Epithelial cell of prostate (primary cell): ENCODE measurements at places on chromosomes 6 and 20.

DNA sequence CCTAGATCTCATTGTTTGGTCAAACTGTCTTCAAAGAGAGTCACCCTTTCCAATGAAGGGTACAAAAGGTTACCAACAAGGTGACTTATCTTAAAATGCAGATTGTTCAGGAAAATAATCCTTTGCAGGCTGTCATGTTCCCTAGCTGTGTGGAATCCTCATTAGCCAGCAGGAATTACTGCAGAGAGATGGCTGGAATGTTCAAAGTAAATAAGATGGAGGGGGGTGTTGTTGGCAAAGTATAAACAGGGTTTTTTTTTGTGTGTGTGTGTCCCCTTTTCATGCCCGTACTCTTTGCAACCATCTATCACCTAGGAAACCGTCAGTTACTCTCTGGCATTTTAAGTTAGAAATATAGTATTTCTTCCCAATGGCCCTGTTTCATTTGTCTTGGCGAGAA is 6.5 kb downstream of the NEDD9 start:
- no peak for DNase-seq

GRCh38 chr6:144336900-144337299 is 51.8 kb downstream of the UTRN start:
- DNase-seq, result no peak

DNA sequence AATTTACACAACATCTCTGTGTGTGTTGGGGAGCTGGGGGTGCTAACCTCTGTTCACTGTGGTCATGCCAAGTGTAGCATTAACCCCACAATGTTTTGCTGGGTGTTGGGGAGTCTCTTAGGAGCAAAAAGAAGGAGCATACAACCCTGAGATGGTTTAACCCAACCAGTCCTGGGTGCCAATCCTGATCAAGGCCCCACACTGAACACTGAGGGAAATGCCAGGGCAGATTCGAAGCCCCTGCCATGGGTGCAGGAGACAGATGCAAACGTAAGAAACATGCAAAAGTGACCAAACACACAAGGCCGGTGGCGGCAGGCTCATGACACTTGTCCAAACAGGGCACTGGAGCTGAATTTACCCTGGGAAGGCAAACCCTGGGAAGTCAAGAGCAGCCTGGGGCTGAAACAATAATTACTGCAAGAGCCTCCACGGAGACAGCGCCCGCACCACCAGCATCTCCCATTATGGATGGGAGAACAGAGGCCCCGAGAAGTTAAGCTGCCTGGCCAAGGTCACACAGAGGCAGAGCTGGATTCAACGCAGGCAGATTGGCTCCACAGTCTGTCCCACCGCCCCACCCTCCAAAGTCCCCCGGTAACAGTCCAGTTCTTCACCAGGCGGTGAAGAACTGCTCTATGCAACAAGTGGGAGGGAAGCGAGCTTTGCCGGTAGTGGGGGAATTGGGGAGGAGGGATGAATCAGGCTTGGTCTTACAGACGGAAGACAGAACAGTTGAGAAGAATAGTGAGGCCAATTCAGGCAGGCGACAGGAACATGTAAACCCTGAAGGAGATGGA is 8.5 kb downstream of the ACSS1 start:
- no peak for DNase-seq

GRCh38 chr6:30009113-30009512 is 52.0 kb upstream of the POLR1H start:
- no peak for DNase-seq

DNA sequence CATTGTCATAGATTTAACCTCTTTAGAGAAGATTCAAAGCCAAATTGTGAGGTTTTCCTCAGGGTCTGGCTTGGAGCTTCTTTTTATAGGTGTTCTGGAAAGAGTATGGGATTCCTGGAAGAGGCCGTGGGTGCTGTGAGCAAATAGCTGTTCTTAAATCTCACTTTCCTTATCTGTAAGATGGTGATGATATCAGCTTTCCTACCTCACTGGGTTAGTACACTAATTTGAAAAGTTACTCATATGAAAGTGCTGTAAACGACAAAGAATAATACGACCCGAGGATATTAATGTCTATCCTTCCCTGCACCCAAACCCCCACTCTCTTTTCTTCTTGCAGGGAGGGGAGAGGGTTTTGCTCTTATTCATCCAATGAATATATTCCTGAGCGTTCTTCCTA is 116.9 kb upstream of the ENPP5 start:
- no peak for DNase-seq

DNA sequence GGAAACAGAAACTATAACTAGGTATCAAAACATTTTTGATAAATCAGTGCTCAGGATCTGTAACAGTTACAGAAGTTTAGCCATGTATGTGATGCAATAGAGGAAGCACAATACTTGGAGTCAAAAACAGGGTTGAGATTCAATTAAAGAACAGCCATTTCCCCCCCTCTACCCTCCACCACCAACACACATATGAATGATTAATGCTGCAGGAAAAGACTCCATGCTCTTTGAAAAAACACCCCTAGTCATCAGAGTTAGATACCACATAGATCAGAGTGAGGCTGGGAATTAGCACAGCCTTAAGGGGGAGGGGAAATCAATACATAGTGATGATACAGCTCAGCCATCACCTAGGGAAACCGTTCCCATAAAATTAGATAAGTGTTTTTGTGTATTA is 108.9 kb upstream of the EMILIN3 start:
- DNase-seq, result no peak

GRCh38 chr6:14089224-14089623 is 28.3 kb upstream of the CD83 start:
- no peak for DNase-seq

DNA sequence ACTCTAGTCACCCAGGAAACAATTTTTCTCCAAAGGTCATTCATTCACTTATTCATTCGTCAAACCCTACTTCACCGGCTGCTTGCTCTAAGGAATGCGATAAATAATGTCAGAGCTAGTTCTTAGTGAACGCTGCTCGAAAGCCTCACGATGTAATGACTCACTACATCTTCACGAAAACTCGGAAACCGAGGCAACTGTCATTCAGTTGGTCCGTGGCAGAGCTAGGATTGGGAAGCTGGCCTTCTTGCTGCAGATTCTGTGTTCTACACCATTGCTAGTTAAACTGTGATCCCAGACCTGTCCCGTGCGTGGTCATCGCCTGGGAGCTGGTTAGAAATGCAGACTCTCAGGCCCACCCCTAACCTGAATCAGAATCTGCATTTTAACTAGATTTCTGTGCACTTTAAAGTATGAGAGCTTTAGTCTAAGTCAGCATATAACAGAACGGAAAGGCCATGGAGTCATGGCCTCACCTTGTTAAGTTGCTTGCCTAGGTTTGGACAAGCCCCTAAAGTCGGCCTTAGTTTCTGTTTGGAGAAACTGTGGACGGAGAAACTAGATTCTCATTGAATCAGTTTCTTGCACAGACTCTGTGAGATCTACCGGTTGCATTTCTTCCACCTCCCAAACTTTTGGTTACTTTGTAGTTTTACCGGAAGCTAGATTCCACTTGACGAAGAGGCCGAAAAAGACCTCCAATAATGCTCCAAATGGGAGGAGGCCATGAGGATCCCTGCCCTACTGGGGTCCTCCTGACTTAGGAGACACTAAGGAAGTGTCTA is 651 bp upstream of the CCND3 start:
- DNase-seq, result no peak

DNA sequence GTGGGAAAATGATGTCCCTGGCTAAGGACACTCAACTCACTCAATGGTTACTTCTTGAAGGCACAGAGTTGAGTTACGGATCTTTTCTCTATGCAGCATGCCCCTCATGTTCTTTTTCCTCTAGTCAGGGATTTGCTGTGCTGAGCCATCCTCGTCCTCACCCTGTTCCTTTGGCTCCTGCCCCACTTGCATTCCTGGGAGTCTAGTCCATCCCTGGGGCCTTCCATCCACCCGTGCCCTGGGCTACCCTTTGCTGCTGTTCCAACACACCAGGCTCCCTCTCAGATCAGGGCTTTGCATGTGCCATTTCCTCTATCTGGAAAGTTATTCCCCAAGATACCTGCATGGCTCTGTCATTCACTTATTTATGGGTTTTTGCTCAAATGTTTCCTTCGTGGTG is 13.3 kb upstream of the KCNG1 start:
- no peak for DNase-seq

DNA sequence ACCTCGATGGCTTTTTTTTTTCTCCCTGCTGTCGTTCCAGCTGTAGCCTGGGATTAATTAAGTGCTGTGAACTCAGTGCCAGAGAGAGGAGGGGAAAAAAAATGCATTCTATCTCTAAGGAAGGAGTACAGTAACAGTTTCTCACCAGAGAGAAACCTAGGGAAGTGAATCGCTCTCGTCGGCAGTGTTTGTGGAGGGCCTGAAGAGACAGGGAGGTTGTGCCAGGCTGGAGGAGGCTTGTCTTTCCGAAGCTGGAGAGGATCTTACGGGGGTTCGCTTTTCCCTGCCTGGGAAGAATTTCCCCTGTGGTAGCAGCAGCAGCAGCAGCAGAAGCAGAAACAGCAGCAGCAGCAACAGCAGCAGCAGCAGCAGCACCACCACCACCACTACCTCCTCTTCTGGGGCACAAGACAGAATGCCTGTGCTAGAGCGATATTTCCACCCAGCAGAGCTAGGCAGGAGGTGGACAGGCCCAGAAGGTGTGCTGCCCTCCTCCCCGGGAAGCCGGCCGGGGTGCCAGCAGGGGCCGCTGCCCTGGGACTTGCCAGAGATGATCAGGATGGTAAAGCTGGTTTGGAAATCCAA is 186.5 kb downstream of the PDE7B start:
- no peak for DNase-seq

GRCh38 chr6:156782691-156783320 is 5.6 kb downstream of the ARID1B start:
- no peak for DNase-seq

- DNase-seq, result no peak
These were observed 168.4 kb downstream of the JARID2 start for GRCh38 chr6:15414235-15414612.

DNA sequence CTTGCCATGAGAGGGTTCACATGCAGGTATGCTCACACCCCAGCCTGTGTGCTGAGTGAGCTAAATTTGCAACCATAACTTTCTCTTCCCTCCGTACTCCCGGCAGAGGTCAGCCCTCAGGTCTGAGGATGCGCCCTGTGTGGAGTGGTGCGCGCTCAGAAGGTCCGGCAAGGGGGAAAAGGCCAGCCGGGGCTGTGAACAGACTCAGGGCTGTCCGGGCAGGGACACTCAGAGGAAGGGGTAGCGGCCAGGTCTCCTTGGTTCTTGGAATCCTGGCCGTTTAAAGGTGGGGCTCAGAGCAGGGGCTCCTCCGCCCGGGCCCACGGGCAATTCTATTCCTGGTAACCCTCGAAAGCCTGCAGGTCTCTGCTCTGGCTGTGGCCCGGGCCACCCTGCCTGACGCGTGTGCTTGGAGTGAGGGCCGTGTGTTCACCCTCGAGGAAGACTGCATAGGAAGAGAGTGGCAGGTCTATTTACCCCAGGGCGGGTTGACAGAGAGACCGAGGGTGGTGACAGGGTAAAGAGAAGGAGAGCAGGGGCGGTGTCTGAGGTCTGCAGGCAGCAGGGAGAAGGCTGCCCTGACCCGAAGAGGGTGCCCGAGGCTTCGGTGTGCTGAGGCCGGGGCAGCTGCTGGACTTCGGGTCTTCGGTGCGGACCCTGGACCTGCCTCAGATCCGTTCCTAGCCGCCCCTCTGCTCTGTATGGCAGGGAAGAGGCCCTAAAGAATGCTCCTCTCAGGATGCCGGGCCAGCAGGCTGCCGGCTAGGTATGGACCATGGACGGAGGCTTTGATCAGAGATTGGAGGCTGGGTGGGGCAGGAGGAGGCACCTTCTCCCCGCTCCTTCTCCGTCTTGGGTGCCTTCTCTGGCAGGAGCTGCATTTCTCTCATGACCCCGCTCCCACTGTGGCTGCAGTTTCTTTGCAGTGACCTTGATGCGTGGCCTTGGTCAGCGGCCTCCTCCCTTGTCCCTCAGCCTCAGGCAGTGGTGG is 131.1 kb upstream of the ARMC2 start:
- no peak for DNase-seq

- no peak for DNase-seq
These were observed 66.5 kb upstream of the TFB1M start for GRCh38 chr6:155380666-155381332.

- no peak for DNase-seq
These were observed 109.9 kb downstream of the TMEM242 start for GRCh38 chr6:157213426-157213825.

DNA sequence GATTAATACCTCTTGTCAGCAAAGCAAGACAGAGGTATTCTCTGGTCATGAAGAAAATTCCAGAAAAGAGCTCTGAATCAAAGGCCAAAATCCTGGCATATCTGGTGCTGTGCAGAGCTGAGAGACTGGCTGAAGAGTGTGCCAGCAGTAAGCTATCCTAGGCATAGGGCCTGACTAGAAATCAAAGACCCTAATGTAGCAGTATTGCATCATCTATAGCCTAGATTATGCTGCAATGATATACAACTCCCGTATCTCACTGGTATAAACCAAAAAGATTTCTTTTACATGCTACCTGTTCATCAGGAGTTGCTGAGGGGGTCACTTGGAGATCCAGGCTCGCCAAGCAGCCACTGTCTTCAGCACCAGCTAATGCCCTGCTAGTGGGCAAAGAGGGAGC is 30.9 kb upstream of the TRIM39 start:
- DNase-seq, result no peak

DNA sequence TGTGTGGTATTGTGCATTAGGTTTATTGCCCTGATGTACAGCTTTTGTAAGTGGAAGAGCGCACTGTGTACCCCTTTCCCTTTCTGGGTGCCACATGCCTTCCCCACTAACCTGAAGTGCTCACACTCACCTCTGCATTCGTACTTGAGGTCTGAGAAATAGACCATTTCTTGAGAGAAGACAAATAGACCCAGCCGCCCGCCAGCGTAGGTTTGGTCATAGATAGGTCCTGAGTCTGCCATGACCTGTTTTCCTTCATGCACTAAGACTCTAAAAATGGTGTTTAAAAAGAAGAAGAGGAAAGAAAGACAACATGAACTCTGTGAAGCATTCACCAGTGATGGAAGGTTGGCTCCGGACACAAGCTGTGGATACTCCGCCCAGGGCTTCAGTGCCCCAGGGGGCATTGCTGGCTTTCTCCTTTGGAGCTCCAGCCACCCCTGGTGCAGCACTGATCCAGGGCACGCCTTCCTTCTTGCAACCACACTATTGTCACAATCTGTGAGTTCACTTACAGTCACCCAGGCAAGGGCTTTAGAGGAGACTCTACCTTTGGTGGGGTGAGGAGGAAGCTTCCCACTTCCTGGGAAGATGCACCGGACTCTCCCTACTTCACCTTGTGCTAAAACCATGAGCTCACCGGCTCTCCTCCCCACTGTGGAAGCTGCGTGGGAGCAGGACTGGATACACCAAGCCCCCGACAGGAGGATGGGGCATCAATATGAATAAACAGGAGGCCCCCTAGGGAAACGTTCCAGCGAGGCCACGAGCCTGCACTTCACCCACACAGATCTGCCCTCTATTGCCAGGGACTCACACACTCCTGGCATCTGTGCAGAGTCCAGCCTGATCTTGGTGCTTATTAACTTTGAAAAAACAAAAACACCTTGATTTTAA is 33.3 kb downstream of the THBS2 start:
- DNase-seq, result no peak

GRCh38 chr6:137661601-137662000 is 167.4 kb upstream of the OLIG3 start:
- DNase-seq, result no peak

GRCh38 chr6:125749865-125750691 is 646 bp downstream of the HEY2 start:
- no peak for DNase-seq

- DNase-seq, result no peak
These were observed 55.8 kb upstream of the TFAP2D start for GRCh38 chr6:50657513-50657912.

- DNase-seq, result no peak
These were observed 11.4 kb downstream of the SLC2A4RG start for GRCh38 chr20:63750807-63751470.
